Fibroblast of villous mesenchyme (primary cell): ENCODE measurements at places on chromosomes 4 and X.

- DNase-seq = no peak
These were observed 17.1 kb downstream of the NAT8L start for GRCh38 chr4:2075987-2076907.

- no peak for DNase-seq
These were observed 27.3 kb upstream of the TMPRSS11D start for GRCh38 chr4:67911141-67911540.

DNA sequence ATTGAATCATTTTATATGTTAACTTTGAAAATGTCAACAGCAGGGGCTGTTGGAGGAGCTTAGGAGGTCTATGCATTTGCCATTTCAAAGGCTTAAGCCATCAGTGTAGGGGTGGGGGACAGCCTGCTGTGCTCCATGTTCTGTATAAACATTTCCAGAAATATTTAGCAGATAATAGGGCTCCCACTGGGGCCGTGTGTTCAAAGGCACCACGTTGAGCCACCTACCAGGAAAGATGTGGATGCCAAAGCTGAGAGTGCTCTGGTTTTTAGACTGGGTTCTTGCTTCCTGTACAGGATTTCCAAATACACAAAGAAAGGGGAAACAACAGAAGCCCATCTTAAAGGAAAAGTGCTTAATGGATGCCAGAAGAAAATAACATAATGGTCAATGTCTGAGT, 219.5 kb downstream of the CENPC start:
- no peak for DNase-seq

- DNase-seq = no peak
These were observed 13.7 kb downstream of the ARX start for GRCh38 chrX:25001808-25002660.

DNA sequence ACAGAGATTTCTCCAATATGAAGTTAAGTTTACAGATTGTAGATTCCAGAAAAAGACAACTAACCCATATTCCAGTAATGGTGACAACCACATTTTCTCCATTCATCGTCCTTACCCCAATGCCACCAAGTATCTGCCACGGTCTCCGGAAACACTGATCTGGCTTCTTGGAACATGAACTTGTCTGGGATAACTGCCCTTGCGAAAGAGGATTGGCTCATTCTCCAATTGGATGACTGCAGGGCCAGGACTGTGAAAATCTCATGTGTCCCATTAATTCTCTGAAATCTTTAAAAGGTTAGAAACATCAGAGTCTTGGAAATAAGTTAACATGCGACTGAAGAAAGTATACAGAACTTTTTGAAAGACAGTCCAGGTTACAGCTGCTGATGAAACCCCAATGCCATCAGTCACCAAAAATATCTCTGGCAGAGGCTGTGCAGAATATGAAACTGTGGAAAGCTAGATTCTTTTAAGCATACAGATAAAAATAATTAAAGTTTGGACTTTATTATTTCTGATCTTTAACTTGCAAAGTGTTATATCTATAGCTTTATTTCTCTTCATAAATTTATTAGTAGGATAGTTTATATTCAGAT, 496.9 kb downstream of the PPARGC1A start:
- no peak for DNase-seq

GRCh38 chr4:83931659-83932438, 395.9 kb downstream of the GPAT3 start:
- DNase-seq = no peak

GRCh38 chr4:184364100-184364921, 110.0 kb downstream of the IRF2 start:
- peak; percentile 40 for DNase-seq

GRCh38 chr4:53620956-53621355, 29.7 kb upstream of the LNX1 start:
- DNase-seq = no peak
